Colonic mucosa (tissue), 4 donors: ENCODE measurements at places on chromosomes 6 and 20. TPM values are rescaled to one million over a fixed set of nuclear protein-coding genes. Genes with fewer than 3 reads are reported as not detected.

- H3K36me3 ChIP-seq: no peaks in the 10 kb centered on the region
- no peaks in the 10 kb centered on the region for H3K27me3 ChIP-seq
- no peak overlapping the region for H3K27ac ChIP-seq
- no peak overlapping the region for H3K4me3 ChIP-seq
Observed at GRCh38 chr20:47680804-47681529, 104.3 kb downstream of the SULF2 start.

- no peak for DNase-seq
- H3K27me3 ChIP-seq: no peaks in the 10 kb centered on the region
- no peak overlapping the region for H3K27ac ChIP-seq
- no peak overlapping the region for H3K4me3 ChIP-seq
- H3K4me1 ChIP-seq: no peaks in the 10 kb centered on the region
Observed at GRCh38 chr6:158969148-158969547, 30.9 kb downstream of the RSPH3 start.

DNA sequence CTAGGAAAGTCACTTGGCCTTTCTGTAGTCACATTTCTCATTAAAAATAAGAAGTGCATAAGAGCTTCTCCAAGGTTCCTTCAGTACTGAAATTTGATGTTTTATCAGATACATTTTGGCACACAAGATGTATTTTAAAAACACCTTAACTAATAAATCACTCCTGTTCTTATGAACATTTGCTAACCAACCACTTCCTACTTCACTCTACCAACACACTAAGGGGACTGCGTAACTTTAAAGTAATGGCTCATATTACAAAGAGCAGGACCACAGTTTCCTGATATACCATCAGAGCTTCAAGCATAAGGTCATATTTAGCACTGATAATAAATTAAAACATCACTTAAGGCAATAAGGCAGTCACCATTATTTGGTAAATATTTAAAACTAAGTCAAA lies 104.4 kb downstream of the RALGAPA2 start:
- DNase-seq: no peak
- peaks cover 5% of the 10 kb centered on the region for H3K36me3 ChIP-seq
- no peak overlapping the region for H3K4me3 ChIP-seq
- no peak overlapping the region for H3K27ac ChIP-seq
- H3K27me3 ChIP-seq: no peaks in the 10 kb centered on the region
- peaks cover 2% of the 10 kb centered on the region for H3K4me1 ChIP-seq

DNA sequence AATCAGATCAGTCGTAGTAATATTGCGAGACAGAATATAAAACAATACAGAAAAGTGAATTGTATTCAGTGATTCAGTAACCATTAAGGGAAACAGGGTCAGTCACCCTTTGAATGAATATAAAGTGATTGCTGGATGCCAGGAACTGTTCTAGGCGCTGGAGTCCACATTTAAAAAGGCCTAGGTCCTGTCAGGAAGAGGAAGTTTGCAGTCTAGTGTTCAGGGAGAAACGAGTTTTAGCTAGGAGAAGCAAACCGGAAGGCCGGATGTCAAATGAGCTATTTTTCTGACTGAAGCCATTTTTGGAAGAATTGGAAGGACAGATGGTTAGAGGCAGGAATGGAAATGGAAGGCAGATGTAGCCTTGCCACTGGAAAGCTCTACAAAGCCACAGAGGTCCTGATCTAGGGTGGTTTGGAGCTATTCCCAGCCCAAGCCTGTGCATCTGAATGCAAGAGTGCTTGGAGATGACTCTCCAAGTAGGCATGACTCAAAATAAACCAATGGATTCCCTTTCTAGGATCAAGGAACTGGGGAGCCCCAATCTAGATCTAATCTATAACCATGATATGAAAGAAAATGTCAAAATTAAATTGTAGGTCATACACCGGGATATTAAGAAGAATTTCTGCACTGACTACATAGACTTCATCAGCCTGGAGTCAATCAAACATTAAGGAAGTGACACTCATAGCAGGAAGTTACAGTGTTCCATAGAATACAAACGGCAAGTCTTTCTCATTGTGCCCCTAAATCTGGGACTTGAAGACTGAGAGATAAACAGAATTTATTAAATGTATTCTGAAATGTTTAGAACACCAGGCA lies 36.8 kb upstream of the CDKAL1 start:
- H3K27ac ChIP-seq: no peak overlapping the region
- H3K27me3 ChIP-seq: no peaks in the 10 kb centered on the region
- H3K4me1 ChIP-seq: no peaks in the 10 kb centered on the region
- H3K4me3 ChIP-seq: no peak overlapping the region
- DNase-seq: no peak

DNA sequence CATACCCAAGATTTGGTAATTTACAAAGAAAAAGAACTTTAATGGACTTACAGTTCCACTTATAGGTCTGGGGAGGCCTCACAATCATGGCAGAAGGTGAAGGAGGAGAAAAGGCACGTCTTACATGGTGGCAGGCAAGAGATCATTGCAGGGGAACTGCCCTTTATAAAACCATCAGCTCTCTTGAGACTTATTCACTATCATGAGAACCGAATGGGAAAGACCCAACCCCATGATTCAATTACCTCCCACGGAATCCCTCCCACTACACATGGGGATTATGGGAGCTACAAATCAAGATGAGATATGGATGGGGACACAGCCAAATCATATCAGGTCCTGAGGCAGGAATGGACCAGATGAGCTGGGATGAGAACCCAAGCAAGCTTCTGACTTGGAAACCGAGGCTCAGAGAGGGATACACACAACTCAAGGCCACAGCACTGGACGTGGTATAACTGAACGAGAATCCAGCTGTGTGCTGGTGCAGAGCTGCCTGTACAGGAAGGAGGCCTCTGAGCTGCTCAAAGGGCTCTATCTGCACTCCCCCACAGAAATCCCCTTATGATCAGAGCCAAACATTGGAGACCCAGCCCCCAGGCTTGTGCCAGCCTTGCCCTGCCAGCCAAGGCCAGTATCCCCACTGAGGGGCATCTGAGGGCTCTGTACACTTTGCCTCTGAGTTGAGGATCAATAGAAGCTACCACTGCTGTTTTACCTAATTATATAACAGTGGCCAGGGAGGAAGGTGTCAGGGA lies 137.8 kb downstream of the CEBPB start:
- H3K36me3 ChIP-seq: no peaks in the 10 kb centered on the region
- no peak overlapping the region for H3K27ac ChIP-seq
- H3K4me3 ChIP-seq: no peak overlapping the region
- no peaks in the 10 kb centered on the region for H3K4me1 ChIP-seq

- no peaks in the 10 kb centered on the region for H3K27me3 ChIP-seq
- H3K4me3 ChIP-seq: no peak overlapping the region
- no peak for DNase-seq
- H3K36me3 ChIP-seq: no peaks in the 10 kb centered on the region
- no peak overlapping the region for H3K27ac ChIP-seq
- no peaks in the 10 kb centered on the region for H3K4me1 ChIP-seq
Observed at GRCh38 chr6:149013586-149014344, 266.9 kb downstream of the UST start.

GRCh38 chr6:144597511-144597910 lies 312.4 kb downstream of the UTRN start:
- H3K27ac ChIP-seq: no peak overlapping the region
- H3K27me3 ChIP-seq: no peaks in the 10 kb centered on the region
- no peaks in the 10 kb centered on the region for H3K36me3 ChIP-seq

GRCh38 chr6:149815788-149816187 lies 48.4 kb downstream of the LRP11 start:
- DNase-seq: no peak
- no peak overlapping the region for H3K27ac ChIP-seq
- no peaks in the 10 kb centered on the region for H3K36me3 ChIP-seq
- H3K27me3 ChIP-seq: no peaks in the 10 kb centered on the region
- no peak overlapping the region for H3K4me3 ChIP-seq
- H3K4me1 ChIP-seq: no peaks in the 10 kb centered on the region

DNA sequence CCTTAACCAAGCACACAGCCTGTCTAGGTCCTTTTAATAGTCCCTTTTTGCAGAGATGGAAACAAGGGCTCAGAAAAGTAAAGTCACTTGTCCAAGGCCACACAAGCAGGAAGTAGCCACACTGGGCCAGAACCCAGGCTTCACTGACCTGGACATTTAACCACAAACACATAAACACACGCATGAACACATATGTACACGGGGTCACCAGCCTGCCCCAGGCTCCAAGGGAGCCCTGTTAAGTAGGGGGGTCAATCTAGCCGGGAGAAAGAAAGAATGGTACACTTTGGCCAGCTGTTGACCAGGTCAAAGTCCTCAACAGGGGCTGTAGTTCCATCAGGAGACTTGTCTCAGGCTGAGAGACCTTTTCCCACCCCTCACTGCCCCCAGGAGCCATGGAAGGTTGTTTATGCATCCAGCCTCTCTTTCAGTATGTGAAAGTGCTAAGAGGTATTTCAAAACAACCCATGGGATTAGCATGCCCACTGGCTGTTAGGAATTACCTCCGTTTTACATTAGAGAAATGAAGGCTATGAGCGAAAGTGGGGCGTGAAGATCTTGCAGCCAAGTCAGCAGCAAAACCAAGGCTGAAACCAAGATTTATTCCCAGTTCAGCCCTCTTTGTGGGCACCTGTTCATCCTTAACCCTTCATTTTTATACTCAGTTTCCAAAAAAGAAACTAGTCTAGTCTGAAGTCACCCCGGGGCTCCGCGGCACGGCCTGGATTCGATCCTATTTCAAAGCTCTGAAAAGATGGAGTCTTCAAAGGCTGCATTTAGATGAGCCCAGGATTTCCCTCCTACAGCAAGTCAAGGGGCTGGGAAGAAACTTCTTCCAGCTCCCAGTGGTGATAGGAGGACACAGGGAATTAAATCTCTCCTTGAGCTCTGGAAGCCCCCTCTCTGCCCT lies 9.8 kb downstream of the SDC4 start:
- no peak for DNase-seq
- H3K36me3 ChIP-seq: no peaks in the 10 kb centered on the region
- no peak overlapping the region for H3K4me3 ChIP-seq
- H3K27ac ChIP-seq: peak overlapping the region; percentile 72
- H3K4me1 ChIP-seq: peaks cover 45% of the 10 kb centered on the region

DNA sequence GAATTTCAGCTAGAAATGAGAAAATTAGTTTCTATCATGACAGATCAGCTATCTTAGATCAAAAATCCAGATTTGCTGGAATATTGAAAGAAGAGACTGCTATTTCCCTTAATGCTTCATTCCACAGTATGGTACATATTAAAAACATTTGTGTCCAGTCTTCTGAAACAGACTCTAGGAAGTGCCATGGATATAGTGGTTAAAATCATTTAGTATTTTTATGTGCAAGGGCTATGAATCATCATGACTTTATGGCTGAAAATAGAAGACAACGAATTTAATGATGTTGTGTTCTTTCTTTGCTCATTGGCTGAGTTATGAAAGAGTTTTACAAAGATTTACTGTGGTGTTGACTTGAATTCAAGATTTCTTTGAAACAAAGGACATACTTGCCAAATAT lies 146.6 kb downstream of the ANKRD60 start:
- no peak overlapping the region for H3K27ac ChIP-seq
- no peaks in the 10 kb centered on the region for H3K27me3 ChIP-seq
- H3K36me3 ChIP-seq: no peaks in the 10 kb centered on the region
- no peak for DNase-seq

DNA sequence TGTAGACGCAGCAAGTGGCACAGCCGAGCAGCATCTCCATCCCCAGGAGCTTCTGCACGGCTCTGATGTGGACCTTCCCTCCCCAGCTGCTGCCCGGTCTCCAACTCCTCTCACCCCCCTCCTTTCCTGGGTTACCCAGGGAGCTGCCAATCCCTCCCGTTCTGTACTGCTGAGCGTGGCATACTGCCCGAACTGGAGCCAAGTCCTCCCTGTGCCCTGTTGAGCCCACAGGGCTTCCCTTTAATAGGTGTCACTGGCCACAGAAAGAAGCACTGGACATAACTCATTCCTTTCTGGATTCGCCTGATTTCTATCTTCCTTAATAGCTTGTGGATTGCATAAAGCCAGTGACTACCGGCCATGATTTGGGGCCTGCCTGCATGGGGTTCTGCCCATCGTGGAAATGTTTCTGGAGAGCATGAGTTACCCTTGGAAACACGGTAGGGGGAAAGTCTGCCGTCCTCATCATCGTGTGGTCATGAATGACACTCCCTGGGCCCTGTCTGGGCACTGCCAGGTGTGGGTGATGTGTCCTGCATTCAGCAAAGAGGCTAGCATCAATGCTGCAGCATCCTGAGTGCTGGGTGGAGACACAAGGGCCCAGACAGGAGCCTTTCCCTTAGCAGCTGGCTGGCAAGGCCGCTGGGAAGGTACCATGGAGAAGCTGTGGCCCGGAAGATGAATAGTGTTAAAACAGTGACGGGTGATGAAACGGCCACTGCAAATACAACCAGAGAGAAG lies 189.7 kb downstream of the SYNDIG1 start:
- no peaks in the 10 kb centered on the region for H3K36me3 ChIP-seq
- no peak overlapping the region for H3K27ac ChIP-seq
- H3K27me3 ChIP-seq: no peaks in the 10 kb centered on the region
- no peak for DNase-seq
- H3K4me1 ChIP-seq: no peaks in the 10 kb centered on the region

DNA sequence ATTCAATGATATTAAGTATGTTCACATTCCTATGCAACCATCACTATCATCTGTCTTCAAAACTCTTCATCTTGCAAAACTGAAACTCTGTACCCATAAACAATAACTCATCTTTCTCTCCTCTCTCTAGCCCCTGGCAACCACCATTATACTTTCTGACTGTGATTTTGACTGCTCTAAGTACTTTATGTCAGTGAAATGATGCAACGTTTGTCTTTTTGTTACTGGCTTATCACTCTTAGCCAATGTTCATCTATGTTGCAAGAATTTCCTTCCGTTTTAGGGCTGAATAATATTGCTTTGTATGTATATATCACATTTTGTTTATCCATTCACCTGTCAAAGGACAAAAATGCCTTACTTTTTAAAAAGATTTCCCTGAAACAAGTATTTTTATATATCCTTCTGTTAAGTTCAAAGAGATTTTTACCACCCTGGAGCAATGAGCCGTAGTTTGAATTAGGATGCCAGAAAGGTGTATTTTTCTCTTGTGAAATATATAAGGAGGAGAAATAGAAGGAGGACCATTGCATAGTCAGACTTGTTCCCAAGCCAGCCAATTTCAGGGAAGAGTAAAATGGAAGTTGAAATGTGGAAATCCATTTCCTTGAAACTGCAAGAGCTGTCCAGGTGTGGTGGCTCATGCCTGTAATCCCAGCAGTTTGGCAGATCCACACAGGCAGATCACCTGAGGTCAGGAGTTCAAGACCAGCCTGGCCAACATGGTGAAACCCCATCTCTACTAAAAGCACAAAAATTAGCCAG lies 4.0 kb upstream of the CGAS start:
- no peaks in the 10 kb centered on the region for H3K27me3 ChIP-seq
- H3K27ac ChIP-seq: no peak overlapping the region
- no peaks in the 10 kb centered on the region for H3K36me3 ChIP-seq

The BPIFB2 gene
- not detected for total RNA-seq

The MYB gene
- total RNA-seq: 78.0 TPM

The TNF gene
- total RNA-seq: 0.48 TPM

The HLA-F gene
- 201 TPM for total RNA-seq

The TCF21 gene
- 4.4 TPM for total RNA-seq

The RNF39 gene
- total RNA-seq: 1.6 TPM

The RSPH3 gene
- total RNA-seq: 19.8 TPM
